OCI-LY7 (cell line): ENCODE measurements at places on chromosomes 2 and 18. TPM values are rescaled to one million over a fixed set of nuclear protein-coding genes. Genes with fewer than 3 reads are reported as not detected.

DNA sequence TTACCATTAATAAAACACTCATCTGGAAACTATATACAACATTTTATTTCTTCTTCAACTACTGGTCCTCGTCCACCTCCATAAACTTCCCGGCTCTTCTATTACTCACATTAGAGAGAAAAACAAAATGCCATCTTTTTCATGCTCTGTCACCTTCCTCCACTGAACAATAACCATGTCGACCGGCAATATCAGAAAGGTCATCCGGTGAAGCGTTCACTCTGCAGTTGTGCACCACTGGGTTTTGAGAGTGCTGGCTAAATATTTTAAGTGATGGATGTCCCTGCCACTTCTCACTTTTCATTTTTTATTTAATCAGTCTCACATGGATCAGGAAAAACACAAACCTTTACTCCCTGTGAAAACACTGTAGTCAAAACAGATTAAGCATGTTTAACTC lies 48.2 kb downstream of the SPP2 start:
- peak; percentile 50 for DNase-seq

GRCh38 chr18:68454511-68455228 lies 260.2 kb downstream of the TMX3 start:
- no peak for DNase-seq

DNA sequence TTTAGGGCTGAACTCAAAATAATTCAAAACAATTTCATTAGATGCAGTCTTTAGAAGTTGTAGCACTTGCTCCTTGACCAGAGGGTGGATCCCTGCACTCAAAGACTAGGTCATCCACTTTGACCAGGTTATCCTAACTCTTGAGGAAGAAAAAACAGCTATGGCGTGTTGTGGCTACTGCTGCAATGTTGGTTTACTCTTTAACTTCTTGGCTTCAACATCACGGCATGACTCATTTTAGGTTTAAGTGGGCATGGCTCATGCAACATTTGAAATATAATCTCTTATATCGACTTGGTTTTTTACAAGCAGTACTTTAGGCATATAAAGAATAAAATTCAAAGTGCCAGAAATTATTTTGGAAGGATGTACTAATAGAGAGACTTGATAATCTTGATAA lies 35.4 kb downstream of the ANKRD29 start:
- DNase-seq = no peak

DNA sequence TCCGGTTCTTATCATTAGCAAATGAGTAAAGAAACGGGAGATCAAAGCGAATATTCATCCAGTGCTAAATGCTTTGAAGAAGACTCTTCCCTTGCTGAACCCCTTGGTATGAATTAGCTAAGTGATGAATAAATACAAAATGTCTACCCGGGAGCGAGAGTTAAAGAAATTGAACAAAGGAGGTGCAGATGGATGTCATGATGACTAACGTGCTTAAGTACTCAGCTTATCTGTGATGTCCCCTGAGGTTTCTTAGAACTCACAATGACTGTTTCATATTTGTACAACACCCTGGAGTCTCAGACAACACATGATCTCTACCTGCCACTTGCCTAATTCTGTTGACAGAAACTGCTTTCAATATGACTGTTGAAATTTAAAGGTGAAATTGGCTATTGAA lies 148.5 kb downstream of the TMEM200C start:
- DNase-seq = no peak

The DYSF gene
- not detected in 2 replicates for total RNA-seq

GRCh38 chr18:37266290-37266689 lies 299.3 kb downstream of the CELF4 start:
- DNase-seq = no peak

The POTEJ gene
- total RNA-seq = 0.10 TPM in 1 of 2 replicates, not detected in the other

DNA sequence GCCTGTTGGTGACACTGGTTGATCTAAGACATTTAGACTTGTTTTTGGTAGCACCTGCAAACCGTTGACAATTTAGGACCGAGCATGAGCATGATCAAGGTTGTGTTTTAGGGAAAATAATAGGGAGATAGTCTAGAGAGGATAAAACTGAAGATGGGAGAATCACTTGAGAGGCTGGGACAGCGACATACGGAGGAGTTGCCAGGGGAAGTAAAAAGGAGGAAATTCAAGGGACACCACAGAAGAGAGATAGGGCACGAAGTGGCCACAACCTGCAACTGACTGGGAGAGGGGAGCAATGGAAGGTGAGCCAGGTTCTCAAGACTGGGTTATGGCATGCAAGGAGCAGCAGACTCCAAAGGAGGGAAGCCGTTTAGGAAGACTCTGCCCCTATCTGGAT lies 1.4 kb upstream of the ATP8B1 start:
- DNase-seq = no peak

DNA sequence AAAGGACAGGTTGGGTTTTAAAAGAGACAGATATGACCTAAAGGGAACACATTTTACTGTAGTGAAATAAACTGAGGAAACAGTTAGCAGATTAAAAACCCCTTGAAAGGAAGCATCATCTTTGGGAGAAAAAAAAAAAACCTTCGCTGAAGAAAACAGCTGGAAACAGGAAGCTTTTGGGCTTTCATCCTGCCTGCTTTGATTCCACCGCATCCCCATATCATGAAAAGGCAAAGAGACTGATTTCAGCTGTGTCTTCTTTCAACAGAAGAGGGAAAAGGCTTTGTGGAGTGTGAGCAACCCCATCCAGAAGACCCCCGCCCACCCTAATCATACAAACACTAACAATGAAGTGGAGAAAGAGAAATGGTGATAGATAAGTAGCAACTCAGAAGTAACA lies 86.4 kb downstream of the TCF4 start:
- no peak for DNase-seq

The STARD6 gene
- not detected in 2 replicates for total RNA-seq
